Immature natural killer cell (primary cell): ENCODE measurements at places on chromosomes 1 and 21. TPM values are rescaled to one million over a fixed set of nuclear protein-coding genes. Genes with fewer than 3 reads are reported as not detected.

NPL gene
- 9.1 TPM for polyA plus RNA-seq

ACKR1 gene
- not detected for polyA plus RNA-seq

ERMAP gene
- polyA plus RNA-seq = 4.2 TPM

HSF2BP gene
- 0.27 TPM for polyA plus RNA-seq

ANKRD34A gene
- polyA plus RNA-seq = not detected

LBR gene
- 136 TPM for polyA plus RNA-seq

SERTAD4 gene
- not detected for polyA plus RNA-seq

TMOD4 gene
- not detected for polyA plus RNA-seq

JAK1 gene
- 265 TPM for polyA plus RNA-seq

HHAT gene
- polyA plus RNA-seq = 0.38 TPM

MMP23B gene
- 22.3 TPM for polyA plus RNA-seq

LHX4 gene
- polyA plus RNA-seq = not detected

IVL gene
- not detected for polyA plus RNA-seq

KIF17 gene
- not detected for polyA plus RNA-seq
